RPMI7951 (cell line): ENCODE measurements at places on chromosomes 2 and 18.

- DNase-seq, result peak; percentile 6
These were observed 95.6 kb upstream of the PDE1A start for GRCh38 chr2:182522405-182522896.

DNA sequence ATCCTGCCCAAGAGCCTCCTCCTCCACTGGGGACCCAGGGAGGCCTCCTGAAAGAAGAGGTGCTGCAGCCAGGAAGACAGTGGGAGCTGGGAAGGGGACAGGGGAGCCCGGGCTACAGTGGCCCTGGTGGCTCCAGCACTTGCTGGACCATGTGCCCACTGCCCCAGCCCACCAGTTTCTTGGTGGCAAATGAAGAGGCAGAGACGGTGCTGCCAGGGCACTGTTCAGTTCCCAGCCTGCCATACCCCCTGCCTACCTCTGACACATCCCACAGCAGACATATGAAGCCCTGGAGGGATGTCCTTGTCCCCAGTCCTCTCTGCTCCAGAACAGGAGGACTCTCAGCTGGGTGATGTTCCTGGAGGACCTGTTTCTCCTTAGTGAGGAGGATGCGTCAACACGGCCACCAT, 3.7 kb downstream of the RAMP1 start:
- no peak for DNase-seq

DNA sequence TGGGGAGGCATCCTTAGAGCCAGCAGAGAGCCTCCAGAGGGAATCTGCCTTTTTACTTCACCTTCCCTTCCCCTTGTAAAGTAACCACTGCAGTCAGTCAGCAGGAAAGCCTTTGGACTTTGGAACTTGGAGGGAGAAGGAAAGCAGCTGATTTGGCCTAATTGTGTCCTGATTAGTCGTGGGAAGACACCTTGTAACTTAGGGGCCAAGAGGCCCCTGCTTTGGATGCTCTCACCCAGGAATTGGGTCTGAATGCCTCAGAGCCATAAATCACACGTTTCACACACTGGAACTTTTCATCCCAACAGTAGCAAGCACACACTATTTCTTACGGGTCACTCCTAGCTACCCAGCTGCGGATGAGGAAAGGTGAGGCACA, 81.0 kb upstream of the PPM1B start:
- no peak for DNase-seq

DNA sequence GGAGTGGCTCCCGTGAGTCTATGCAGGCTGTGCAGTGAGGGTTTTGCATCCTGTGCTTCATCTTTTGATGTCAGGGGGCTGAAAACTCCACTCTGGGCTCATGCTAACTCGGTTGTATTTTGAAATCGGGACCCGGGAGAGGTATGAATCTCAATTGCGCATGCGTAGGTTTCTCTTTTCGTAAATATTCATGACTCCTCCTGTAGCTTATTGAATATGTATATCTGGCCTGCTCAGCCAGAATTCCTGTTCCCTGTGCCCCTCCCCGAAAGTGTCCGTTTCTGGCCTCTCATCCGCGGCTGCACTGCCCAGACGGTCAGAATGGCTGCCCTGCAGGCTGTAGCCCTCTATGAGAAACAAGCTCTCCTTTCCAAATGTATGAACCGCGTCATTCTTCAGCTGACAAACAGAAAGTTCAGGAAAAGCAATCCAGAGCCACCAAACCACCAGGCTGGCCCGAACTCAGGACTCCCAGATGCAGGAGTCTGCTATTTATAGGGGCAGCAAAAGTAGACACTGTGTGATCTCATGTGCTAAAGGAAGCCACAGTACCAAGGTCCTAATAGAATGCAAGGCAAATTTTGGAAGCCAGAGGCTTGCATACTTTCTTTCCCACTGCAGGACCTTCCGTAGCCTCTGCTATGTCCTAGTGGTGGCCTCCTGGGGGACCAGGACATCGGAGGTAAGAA, 41.7 kb downstream of the AKAIN1 start:
- DNase-seq, result no peak

GRCh38 chr2:88053296-88053695, 2.3 kb downstream of the KRCC1 start:
- DNase-seq, result no peak

DNA sequence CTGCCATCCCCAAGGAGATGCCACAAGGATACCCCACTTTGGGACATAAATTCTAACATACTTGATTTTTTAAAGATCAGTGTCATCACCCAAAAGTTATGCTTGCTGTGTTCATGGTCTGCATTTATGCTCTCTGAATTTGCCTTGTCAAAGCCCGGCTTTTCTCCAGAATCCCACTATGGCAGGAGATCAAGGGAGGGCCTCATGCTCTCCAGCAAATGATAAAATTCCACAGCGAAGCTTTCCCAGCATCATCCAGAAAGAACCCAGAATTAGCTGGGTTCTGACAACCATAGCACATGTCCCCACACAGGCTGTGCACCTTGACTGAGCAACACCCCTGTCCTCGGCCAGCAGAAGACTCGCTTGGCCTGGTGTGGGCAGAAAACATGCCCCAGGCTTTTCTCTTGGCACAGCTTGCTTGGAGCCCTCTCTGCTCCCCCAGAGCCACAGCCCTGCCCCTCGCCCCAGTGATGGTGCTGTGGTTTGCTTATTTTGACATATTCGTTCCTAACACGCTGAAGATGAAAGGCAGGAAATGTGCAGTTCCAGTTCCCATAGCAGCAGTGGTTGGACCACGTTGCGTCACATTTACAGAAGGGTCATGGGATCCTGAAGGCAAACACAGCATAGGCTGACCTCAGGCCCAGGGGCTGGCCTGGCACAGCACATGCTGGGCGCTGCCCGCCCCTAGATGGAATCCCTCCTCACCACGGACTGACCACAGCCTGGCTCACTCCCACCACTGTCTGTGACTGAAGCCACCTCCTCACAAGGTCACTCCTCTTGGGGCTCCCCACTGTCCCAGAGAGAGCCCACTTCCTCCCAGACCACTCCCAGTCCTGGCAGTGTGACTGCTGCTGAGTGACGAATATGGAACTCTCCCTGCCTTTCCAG, 14.1 kb upstream of the CHRNA1 start:
- DNase-seq, result peak; percentile 100

GRCh38 chr2:8395718-8396117, 286.1 kb upstream of the ID2 start:
- DNase-seq, result no peak

- peak; percentile 93 for DNase-seq
These were observed 150.1 kb downstream of the ANTXR1 start for GRCh38 chr2:69163109-69163508.
